ENCODE measurements at places on chromosomes 1 and 21.
A peak's percentile ranks its signal among the peaks of the same experiment; 100 is the strongest.

- DNase-seq, result no peak
Measured at GRCh38 chr1:234769986-234770795, 160.2 kb upstream of the IRF2BP2 start.

GRCh38 chr1:60747353-60747752, 335.0 kb upstream of the NFIA start:
- DNase-seq, result no peak

DNA sequence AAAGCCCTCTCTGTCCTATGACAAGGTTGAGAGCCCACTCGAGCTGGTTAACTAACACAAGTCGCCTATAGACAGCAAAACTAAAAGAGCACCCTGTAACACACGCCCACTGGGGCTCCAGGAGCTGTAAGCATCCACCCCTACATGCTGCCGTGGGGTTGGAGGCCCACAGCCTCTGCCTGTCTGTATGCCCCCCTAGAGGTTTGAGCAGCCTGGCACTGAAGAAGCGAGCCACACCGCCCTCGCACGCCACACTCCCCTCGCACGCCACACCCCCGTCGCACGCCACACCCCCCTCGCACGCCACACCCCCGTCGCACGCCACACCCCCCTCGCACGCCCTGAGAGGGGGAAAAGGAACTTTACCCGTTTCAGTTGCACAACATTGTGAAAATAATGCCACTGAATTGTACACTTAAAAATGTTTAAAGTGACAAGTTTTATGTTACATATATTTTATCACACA, 13.2 kb upstream of the HMGCL start:
- DNase-seq, result no peak

DNA sequence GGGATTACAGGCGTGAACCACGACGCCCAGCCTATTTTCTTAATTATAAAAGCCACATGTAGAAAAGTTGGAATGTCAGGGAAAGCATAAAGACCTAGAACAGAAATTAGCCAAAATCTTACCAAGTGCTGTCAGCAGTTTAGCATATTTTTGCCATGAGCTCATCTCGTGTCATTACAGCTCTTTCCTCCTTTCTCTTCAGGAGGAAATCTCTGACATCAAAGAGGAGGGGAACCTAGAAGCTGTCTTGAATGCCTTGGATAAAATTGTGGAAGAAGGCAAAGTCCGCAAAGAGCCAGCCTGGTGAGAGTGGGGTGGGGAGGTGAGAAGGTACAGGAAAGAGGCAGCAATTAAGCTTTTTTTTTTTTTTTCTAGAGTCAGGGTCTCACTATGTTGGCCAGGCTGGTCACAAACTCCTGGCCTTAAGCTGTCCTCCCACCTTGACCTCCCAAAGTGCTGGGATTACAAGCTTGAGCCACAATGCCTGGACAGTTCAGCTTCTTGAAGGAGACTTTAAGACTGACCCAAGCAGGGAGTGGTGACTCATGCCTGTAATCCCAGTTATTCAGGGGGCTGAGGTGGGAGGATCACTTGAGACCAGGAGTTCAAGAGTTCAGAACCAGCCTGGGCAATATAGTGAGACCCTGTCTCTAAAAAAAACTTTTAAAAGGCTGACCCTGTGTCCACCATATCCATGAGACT, 8.4 kb upstream of the BGLAP start:
- DNase-seq, result peak; percentile 98

DNA sequence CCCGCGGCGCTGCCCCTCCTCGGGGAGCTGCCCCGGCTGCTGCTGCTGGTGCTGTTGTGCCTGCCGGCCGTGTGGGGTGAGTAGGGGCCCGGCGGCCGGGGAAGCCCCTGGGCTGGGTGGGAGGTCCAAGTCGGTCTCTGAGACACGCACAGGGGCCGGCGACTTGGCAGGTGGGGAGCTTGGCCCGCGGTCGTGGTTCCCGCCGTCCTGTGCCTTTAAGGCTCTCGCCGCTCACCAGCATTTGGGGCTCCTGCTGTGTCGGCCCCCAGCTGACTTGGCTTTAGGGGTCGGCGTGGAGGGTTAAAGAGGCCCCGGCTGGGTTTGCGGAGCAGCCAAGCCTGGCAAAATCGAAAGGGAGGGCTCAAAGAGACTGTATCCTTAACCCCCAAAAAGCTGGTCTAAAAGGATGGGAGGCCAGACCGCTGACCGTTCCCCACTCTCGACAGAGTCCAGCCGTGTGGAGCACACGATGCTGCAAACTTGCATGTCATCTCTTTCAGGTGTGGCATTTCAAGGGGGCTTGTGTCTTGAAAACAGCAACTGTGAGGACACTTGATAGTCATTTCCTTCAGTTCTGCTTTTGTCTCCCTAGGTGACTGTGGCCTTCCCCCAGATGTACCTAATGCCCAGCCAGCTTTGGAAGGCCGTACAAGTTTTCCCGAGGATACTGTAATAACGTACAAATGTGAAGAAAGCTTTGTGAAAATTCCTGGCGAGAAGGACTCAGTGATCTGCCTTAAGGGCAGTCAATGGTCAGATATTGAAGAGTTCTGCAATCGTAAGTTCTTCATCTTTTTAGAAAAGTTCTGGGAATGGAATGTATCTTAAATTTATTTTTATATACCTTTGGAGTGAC, 540 bp downstream of the CD55 start:
- peak; percentile 26 for DNase-seq

GRCh38 chr1:169727307-169727706, 6.6 kb downstream of the SELE start:
- DNase-seq, result no peak

- DNase-seq, result peak; percentile 93
Measured at GRCh38 chr1:8985915-8986813, 40.1 kb downstream of the SLC2A7 start.

DNA sequence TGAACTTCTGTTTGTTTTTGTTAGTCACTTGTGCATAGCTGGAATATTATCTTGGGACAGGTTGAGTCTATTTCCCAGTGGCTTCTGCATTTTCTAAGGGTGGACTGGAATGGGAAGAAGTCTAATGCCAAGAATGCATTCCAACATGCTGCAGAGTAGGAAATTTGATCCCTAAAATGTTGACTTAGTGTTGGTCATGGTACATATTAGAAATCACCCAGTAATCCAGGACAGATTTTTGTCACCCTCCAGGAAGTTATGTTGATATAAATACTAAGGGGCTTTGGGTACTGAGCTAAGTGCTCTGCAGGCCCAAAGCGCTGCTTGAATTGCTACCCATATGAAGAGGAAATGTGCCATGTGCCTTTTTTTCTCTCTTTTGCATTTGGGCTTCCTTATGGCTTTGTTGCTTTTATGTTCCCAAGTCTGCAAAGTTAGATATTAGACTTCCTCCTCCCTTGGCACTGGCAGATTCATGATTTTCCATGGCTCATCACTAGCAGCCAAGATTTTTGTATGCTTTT, 10.0 kb downstream of the ARID1A start:
- peak; percentile 62 for DNase-seq

GRCh38 chr21:41511858-41512257, 3.9 kb upstream of the TMPRSS2 start:
- DNase-seq, result no peak

- DNase-seq, result peak; percentile 76
Measured at GRCh38 chr21:28632755-28633408, 359.8 kb downstream of the LTN1 start.

- DNase-seq, result peak; percentile 76
Measured at GRCh38 chr1:97384294-97384968, 536.4 kb downstream of the DPYD start.

GRCh38 chr1:2334883-2335534, 56.3 kb downstream of the MORN1 start:
- DNase-seq, result no peak

GRCh38 chr1:205230982-205231381, 3.2 kb downstream of the TMCC2 start:
- DNase-seq, result no peak

DNA sequence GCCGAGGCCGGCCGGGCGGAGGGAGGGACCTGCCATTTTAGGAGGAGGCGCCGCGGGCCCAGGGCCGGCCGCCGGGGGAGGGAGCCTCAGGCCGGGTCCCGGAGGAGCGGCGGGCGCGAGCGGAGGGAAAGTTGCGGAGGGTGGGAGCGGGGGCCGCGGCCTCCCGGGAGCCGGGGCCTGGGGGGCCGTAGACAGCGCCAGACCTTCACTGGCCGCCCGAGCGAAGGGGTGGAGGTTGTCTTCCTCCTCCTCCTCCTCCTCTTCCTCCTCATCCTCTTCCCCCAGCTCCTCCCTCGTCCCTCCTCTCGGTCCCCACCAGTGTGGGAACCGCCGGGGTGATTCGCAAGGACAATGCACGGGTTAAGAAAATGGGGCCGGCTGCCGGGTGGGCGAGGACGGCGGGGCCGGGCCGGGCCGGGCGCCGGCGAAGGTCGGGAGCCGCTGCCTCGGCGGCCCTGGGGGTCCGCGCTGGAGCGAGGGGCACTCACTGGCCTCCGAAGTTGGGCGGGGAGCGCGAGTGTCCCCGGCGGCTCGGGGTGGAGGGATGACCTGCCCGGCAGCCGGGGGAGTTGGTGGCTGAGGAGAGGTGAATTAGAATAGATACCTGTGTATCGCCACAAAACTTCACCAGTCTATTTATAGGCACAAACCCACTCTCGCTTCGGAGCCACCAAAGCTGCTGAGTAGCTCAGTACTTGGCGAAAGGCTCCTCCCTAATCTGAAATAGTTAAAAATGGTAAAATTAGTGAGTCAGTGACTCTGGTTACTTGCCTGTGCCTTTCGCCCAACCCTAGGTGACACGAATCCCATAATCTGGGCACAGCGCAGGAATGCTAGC, 1.3 kb downstream of the DYRK1A start:
- DNase-seq, result peak; percentile 62

DNA sequence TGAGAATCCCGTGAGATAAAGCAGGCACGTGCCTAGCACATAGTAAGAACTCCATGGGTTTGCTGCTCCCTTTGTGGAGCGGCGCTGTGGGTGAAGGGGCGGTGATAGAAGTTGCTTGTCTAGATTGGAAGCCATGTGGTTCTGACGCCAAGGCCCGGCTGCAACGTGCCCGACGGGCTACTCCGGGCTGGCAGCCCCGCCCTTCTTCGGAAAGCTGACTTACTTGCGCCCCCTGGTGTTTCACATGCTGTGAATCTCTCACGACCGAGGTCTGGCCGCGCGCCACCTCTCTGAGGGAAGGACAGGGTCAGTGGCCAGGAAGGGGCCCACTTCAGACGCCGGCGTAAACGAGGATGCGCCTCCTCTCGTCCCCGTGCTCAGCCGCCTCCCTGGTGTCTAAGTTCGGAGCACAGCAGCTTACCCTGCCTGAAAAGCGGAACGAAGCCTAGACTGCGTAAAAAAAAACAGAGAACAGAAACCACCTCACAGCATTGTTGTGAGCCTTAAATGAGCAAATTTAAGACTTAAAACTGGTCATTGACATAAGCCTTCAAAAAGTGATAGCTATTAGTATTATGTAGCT, 42.6 kb upstream of the WNT2B start:
- DNase-seq, result peak; percentile 84

DNA sequence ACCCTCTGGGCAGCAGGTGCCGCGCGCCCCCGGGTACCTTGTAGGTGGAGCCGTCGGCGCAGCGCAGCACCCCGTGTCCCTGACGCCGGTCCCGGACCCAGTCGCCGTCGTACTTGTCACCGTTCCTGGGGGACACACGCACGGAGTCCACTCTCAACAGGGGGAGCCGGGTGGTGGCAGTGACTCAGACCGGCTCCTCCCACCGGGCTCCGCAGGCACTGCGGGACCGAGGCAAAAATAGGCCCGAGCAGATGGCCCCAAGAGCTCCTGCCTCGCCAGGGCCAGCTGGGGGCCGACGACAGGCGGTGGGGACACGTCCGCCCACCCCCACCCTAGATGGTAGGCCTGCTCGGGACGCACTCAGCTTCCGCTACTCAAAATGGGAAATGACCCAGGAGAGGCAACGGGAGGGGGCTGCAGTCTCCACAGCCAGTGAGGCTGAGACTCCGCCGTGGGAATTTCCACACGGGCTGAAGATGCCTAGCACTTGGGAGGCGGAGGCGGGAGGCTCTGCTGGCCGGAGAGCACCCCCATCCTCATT, 6.3 kb downstream of the MORN1 start:
- DNase-seq, result no peak

DNA sequence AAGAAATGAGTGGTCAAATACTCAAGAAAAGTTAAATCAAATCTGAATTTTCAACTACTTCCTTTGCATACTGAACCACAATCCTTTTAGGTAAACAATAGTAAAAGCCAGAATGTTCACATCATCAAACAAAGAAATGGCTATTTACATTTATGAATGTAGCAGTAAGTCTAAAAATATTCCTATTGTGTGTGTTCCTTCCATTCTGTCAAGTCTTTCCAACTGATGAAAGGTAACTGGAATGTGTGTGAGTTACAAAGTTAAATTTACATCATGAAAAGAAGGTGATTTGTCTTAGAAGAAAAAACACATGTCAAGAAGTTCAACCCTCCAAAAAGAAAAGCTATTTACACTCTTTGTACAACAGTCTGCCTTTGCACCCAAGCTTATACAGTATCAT, 203.1 kb downstream of the SIPA1L2 start:
- DNase-seq, result no peak

DNA sequence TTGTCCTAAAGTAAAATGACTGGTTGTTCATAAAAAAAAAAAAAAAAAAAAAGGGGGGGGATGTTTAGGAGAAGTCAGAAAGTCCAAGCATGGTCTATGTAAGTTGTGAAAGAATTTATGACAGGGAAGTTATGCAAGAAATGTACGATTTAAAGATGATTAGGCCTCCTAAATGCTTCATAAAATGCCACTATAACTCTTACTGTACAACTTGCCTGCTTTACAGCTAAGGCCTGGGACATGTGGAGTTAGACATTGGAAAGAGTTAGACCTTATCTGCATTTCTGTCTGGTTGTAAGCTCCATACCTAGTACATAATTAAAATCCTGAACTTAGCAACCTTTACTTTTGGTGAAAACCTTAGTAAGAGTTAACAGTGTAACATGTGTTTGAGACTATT, 150.0 kb downstream of the TPR start:
- DNase-seq, result no peak

GRCh38 chr1:27887215-27888021, 15.1 kb downstream of the THEMIS2 start:
- no peak for DNase-seq

- DNase-seq, result no peak
Measured at GRCh38 chr1:176499671-176500070, 36.7 kb downstream of the PAPPA2 start.

DNA sequence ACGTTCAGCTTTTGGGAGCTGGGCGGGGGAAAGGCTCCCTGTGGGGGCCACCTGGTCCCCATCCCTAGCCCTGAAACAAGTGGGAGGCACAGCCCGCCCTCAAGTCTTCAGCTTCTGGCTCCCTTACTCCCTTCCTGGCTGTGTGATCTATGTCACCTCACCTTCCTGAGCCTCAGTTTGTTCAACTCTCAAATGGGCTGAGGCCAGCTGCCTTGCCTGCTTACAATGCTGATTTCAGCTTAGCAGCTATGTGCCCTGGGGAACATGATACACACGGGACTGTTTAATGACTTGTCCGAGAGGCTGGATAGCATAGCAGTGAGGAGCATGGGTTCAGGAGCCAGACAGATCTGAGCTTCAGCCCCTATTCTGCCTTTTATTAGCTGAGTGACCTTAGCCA, 19.3 kb downstream of the GRHL3 start:
- DNase-seq, result no peak

GRCh38 chr1:5740865-5741860, 251.1 kb downstream of the NPHP4 start:
- no peak for DNase-seq

GRCh38 chr1:4395158-4395557, 259.3 kb upstream of the AJAP1 start:
- no peak for DNase-seq

GRCh38 chr1:230385158-230385450, 41.0 kb downstream of the PGBD5 start:
- DNase-seq, result no peak

GRCh38 chr1:93604411-93604810, 77.2 kb downstream of the BCAR3 start:
- no peak for DNase-seq

- peak; percentile 99 for DNase-seq
Measured at GRCh38 chr1:151542710-151543129, 2.6 kb downstream of the TUFT1 start.

GRCh38 chr1:40763742-40764532, 19.6 kb upstream of the KCNQ4 start:
- DNase-seq, result no peak

All from A172 (cell line).